Activated effector memory CD4-positive, alpha-beta T cell treated with anti-CD3 and anti-CD28 coated beads, Interleukin-2, amount 50 U/mL, for 16 hours (primary cell): ENCODE measurements at places on chromosomes 11 and 22.

DNA sequence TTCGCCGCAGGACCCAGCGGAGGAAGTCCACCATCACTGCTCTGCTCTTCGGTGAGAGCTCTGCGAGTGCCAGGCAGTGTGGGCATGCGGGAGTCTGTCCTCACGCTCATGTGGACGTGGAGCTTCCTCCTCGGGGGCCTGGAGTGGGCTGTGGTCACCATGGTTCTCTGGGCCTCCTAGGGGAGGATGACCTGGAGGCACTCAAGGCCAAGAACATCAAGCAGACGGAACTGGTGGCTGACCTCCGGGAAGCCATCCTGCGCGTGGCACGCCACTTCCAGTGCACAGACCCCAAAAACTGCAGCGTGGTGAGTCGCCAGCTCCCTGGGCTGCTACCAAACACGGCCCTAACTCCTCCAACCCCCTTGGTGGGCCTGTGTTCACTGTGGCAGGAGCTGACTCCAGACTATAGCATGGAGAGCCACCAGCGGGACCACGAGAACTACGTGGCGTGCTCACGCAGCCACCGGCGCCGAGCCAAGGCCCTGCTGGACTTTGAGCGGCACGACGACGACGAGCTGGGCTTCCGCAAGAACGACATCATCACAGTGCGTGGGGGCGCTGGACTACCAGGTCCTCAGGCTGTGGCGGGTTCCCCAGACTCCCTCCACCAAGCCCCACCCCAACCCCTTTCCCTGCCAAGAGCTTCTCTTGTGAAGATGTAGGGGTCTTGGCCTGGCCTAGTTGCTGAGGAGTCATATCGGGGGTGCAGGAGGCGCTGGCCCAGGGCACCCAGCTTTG, 36.8 kb downstream of the SGSM3 start:
- DNase-seq, result peak; percentile 57

DNA sequence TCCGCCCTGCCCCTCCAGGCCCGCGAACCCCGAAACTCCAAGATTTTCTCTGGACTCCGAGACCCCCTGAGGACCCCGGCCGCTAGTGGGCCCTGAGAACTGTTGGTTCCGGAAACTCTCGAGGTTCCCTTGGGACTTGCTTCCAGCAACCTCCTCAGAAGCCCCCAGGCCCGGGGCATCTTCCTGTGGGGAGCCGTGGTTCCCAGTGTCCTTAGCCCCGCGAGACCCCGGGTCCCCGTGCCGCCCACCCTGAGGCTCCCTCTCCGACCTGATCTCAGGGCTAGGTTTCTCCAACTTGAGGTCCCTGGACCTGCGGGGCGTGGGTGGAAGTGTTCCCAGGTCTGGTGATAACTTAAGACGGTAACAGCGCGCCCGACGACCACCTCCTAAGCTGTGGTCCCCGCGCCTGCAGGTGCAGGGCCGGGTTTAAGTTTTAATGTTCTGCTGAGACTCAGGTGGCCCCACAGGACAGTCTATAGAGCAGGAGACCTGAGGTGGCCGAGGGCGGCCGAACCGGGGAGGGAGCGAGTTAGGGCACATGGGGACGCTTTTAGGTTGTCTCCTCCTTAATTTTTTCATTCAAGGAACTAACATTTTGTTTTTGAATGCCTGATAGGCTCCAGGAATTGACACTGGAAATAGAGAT, 720 bp downstream of the FAM118A start:
- DNase-seq, result peak; percentile 68

- DNase-seq, result peak; percentile 82
Observed at GRCh38 chr11:120952461-120953434, 71.2 kb upstream of the TBCEL start.

- no peak for DNase-seq
Observed at GRCh38 chr11:12897867-12898266, 111.2 kb upstream of the RASSF10 start.

DNA sequence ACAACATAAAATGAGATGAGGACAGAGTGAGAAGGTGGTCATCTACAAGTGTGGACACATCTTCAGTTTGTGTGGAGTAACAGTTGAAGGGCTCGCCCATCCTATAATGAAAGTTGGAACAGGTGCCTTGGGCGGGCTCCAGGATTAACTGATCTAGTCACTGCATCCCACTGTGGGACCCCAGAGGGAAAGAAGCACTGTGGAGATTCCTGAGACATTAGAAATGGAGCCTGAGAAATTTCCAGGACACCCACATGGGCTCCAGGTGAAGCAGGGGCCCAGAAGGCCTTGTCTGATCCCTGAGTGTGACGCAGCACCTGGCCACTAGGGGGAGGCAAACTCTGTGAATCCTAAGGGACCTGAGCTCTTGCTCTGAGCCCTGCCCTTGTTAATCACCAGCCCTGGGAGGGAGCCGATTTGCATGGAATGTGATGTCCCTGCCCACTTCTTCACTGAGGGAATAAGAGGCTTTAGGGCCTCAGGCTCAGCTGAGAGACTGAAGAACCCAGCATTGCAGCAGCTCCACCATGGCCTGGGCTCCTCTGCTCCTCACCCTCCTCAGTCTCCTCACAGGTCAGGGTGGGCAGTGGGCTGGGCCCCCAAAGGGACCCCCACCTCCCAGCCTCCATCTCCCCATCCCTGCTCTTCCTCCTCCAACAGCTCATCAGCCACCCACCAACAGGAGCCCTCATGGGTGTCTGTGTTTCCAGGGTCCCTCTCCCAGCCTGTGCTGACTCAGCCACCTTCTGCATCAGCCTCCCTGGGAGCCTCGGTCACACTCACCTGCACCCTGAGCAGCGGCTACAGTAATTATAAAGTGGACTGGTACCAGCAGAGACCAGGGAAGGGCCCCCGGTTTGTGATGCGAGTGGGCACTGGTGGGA, 98.4 kb downstream of the VPREB1 start:
- DNase-seq, result peak; percentile 89

GRCh38 chr22:43883012-43883661, 8.7 kb downstream of the PNPLA5 start:
- peak; percentile 73 for DNase-seq
